ENCODE measurements at places on chromosomes 3 and 15.

- DNase-seq: no peak
Measured at GRCh38 chr3:134030379-134031347, 938 bp upstream of the SLCO2A1 start.

GRCh38 chr3:134952371-134952770, 157.3 kb downstream of the EPHB1 start:
- DNase-seq: no peak

- no peak for DNase-seq
Measured at GRCh38 chr3:158313338-158313927, 203.5 kb downstream of the RSRC1 start.

GRCh38 chr3:71264840-71265239, 318.7 kb downstream of the FOXP1 start:
- DNase-seq: no peak

DNA sequence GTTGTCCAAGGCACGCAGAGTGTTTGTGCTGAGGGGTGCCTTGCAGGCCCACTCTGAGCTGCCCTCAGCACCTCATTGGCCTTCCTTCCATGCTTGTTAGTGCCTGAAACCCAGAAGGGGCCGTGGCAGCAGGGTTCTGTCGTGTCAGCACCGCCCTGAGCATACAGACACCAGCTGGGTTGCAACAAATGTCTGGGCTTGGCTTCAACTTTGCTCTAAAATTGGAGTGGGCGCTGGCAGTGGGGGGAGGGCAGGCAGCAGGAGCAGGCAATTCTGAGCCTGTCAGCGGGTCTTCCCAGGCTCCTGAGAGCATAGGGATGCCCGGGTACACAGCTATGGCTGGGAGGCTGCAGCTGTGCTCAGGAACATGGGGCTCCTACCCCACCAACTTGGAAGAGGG, 464.3 kb downstream of the EPHA3 start:
- DNase-seq: no peak

DNA sequence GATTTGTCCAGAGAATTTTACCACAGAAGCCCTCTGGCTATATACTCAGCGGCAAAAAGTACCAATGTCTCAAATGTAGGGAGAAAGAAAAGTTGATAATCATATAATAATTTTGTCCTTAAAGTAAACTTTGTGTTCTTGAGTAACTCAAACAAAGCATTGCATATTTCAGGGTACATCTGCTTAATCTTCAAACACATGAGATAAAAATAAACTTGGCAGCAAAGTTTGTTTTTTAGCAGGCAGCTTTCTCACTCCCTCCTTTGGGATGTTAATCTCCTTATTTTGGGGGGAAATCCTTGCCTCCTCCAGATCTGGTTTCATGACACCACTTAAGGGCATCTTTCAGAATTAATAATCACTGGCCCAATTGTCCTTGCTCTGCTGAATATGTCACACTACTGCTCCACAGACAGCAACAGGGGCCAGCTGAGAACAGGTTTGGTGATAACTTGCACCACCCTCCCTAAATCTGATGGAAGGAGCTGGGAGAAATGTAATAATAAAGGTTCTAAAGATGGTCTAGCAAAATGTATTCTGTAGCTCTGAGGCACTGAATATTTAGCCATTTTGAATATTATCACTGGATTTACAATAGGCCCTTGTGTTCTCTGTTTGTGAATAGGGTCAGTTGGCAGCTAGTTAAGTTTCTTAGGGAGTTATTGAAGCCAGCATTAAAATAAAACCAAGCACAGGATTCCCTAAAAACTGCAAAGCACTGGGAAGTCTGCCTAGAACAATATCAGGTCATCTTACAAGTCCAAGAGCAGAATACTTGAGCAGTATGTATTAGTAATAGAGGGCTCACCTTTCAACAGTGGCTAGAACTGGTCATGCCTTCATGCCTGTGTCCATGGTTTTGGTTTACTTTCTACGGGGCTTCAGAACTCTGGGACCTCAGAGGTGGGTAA, 79.2 kb downstream of the EFL1 start:
- DNase-seq: no peak

- DNase-seq: no peak
Measured at GRCh38 chr3:187718802-187719201, 16.4 kb upstream of the RTP2 start.

DNA sequence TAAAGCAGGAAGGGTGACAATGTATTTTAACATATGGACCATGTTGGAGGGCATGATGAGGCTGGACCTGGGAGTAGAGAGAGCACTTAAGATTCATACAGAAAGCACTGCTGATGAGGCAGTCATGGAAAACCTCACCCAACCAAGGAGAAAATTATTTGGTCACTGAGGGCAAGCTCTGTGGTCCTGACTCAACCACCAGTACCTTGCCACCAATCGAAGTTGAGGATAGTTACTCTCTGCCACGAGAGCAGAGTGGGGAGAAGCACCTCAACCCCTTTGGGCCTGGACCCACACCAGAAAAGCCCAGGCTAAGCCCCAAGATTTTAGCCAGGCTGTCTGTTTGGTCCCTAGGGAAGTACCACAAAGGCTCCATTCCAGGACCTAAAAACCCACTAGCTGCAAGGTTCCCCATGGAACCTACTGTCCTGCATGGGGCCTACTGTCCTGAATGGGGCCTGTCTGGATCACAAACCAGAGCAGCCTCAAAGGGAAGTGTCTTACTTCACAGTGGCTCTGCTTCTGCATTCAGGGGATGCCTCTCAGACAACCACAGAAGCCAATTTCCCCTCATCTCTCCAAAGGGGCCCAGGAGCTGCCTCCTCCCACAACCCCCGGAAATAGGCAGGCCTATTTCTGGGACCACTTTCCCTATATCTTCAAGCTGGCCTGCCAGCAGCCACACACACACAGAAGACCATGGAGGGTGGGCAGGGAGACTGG, 4.2 kb downstream of the CCDC71 start:
- peak; percentile 16 for DNase-seq

GRCh38 chr3:169992781-169993180, 26.2 kb downstream of the SEC62 start:
- DNase-seq: no peak

DNA sequence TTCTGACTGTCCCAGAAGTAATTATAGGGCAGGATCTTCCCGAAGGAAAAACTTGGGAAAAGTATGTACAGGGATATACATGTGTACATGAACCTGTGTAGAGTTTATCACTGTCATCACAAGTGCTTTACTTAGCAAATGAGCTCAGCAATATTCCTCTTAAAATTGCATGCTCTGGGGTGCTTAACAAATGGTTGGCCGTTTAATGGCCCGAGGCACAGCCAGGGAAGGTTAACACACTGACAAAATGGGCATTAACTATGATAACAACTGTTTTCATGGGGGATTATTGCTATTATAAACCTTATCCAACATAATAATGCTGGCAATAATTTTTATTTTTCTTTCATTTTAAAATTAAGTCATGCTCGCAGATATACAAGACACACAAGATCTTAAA, 459.3 kb downstream of the TUSC7 start:
- no peak for DNase-seq

DNA sequence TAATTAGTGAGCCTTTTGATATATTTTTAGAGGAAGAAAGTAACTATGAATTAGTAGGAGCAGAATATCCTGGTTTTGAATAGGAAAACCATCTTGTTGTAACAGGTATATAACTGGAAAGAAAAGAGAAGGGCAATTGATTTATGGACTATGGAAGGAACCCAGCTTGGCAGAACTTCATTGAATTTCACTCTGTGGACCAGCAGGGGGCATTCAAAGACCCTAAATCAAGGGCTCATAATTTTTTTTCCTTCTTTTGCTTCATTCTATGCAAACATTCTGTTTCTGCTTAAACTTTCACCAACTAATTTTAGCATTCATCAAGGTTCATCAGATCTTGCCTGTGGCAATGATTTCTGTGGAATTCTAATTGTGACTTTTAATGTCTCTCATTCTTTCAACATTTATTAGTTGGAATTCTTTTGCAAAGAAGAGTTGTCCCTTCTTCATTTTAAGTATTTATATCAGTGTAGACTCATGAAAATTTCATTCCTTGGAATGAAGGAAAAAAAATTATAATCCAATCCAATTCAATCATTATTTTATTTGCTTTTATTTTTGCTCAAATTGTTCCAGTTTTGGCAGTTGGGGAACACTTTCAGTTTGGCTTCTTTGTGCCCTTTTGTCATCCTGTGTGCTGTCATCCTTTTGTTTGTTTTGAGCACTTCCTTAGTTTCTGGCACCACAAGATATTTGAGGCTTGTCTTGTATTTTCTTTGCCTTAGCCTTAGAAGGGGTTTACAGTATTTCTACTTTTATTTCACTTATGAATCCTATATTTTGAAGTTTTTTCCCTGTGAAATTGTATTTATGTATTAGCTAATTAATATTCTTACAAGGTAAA, 30.4 kb downstream of the NXPE3 start:
- DNase-seq: no peak

DNA sequence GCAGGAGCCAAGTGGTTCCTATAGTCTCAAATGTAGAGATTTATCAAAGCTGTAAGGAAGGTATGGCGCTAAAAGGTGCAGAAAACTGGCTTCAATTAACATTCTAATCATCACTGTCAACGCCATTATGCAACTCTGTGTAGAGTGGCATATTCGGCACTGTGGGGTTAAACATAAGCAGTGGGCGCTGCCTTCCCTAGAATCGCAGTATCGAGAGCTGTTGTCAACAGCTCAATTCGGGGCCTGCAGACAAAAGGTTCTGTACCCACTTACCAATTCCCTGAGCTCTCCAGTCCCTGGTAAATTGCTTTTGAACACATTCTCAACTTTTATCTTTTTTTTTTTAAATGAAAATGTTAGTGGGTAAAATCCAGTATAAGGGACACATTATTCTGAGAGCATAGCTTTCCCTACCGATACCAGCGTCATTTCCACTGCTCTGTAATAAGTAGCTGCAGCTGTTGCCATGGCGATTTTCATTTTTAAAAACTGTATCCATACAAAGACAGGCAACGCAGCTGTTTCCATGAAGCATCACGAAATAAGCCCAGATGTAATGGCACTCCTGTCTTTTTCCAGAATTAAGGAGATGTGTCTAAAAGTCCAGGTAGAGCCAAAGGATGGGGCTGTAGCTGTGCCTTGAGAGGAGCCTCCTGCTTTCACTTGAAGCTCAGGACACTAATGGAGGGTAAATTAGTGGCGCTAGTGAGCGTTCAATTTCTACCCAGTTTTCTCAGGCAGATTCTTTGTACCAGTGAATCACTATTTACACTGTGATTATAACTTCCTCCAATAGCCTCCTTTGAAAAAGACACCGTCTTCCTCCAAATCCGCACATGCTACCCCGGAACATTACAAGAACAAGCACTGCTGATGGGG, 250.3 kb downstream of the SLC9A9 start:
- DNase-seq: no peak

- no peak for DNase-seq
Measured at GRCh38 chr15:36426691-36427090, 152.7 kb upstream of the CDIN1 start.

DNA sequence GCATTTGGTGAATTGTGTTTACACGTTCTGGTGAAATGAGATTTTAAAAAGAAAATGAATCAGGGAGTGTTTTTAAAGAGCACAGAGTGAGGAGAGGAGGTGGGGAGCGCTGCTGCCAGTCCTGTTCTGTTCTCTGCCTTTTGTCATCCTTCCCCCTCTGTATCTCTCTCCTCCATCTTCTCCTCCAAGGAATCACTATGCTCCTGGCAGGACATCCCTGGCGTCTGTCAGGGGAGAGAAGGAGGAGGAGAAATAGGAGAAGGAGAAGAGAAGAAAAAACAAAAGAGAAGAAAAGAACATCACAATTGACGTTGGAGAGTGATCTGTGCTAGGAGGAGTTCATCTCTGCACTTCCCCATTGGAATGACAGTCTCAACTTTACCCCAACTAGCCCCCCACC, 627.6 kb upstream of the TBL1XR1 start:
- no peak for DNase-seq

DNA sequence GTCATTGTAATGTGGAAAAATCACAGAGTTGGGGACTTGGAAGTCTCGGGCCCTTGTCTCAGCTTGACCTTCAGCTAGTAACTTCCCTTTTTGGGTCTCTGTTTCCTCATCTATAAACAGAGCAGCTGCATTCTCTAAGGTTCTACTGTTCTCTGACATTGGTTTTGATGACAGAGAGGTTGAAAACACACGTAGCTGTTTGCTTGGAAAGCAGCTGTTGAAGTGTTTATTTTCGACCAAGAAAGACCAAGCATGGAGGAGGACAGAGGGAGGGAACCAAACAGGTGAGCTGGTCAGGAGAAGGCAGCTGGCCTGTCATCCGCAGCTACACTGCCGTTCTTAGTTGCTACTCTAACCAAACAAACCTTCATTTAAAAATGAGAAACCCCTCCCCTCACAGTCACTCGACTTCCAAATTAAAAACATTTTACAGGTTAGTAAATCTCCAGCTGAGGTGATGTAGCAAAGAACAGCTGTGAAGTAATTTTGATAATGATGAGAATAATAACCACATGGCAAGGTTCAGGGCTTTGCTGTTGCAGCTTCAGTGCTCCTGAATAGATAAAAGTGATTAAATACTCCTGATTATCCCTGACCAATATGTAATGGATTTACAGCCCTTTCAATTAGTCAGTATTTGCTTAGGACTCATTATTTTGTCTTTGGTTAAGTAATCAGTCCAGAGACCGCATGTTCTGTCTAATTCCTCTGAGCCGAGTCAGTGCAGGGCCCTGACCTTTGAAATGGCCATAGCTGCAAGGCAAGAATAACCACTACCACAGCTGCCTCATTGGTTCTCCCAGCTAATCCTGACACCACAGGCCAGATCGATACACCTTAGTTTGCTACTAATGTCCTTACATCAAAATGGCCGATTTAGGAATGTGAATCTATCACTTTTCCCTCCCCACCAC, 65.3 kb downstream of the MEIS2 start:
- no peak for DNase-seq

DNA sequence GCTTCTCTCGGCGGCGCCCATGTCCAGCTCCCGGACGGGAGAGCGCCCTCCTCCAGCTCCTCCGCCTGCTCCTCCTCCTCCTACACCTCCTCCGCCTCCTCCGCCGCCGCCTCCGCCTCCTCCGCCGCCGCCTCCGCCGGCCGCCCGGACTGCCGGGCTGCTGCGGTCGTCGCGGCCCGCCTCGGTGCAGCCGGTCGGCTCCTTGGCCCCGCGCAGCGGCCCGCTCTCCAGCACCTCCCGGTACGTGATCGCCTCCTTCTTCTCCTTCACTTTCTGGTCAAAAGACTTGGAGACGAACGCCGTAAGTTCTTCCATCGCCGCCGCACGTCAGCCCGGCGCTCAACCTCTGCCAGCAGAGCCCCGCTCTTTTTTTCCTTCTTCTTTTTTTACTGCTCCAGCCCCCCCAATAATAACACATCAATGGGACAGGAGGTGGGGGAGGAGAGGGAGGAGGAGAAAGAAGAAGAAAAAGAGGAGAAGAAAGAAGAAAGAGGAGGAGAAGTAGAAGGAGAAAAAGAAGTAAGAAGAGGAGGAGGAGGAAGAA, 438 bp downstream of the SHOX2 start:
- no peak for DNase-seq

DNA sequence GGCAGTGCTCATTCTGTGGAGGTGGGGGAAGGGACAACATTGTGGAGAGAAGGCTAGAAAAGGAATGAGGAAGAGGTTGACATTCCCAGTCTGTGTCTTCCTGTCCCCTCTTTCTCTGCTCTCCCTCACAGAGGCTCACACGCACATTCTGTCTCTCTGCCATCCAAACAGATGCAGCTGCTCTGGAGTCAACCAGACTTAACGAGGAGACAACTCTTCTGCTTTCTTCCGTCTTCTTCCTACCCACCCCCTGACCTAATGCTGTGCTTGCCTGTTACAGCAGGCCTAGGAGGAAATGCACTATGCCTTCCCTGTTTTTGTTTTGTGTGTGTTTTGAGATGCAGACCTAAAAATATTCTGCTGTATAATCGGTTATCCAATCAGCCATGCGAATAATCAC, 121.9 kb downstream of the CACNA1D start:
- DNase-seq: no peak

GRCh38 chr3:38960953-38961622, 90.7 kb downstream of the SCN11A start:
- peak; percentile 9 for DNase-seq

- DNase-seq: no peak
Measured at GRCh38 chr3:128131897-128132646, 8.5 kb upstream of the RUVBL1 start.
